ENCODE measurements at places on chromosomes 4 and X.

DNA sequence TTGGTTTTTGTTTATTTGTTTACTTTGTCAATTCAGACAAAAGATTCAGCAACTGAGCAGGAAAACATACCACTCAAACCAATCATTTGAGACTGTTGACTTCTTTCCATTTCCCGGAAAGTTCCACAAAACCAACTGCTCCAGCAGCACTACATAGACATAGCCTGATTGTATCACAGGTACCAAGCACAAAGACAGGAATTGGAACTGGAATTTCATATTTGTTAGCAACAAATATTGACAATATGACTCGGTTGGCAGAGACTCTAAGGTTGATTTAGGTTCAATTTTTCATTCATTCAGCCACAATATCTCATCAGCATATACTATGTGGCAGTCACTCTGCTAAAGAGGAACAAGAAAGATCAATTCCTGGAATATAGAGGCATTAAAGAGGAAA lies 364.0 kb downstream of the ZIC3 start:
- no peak for DNase-seq

GRCh38 chrX:39805825-39806224 lies 291.9 kb downstream of the BCOR start:
- no peak for DNase-seq

GRCh38 chr4:10151182-10151581 lies 34.6 kb upstream of the WDR1 start:
- DNase-seq: no peak

GRCh38 chrX:96693407-96693806 lies 8.8 kb downstream of the DIAPH2 start:
- no peak for DNase-seq

GRCh38 chr4:184387351-184387750 lies 87.0 kb downstream of the IRF2 start:
- no peak for DNase-seq

GRCh38 chr4:90876296-90876695 lies 749.1 kb downstream of the CCSER1 start:
- no peak for DNase-seq

GRCh38 chrX:23114241-23114640 lies 114.5 kb downstream of the DDX53 start:
- DNase-seq: no peak

GRCh38 chr4:71867598-71867997 lies 83.7 kb upstream of the GC start:
- DNase-seq: no peak

GRCh38 chr4:128663325-128663724 lies 146.2 kb upstream of the JADE1 start:
- DNase-seq: no peak

GRCh38 chrX:107684956-107685385 lies 56.7 kb downstream of the PRPS1 start:
- DNase-seq: no peak

- DNase-seq: no peak
Observed at GRCh38 chr4:107877361-107877760, 52.6 kb downstream of the SGMS2 start.

GRCh38 chr4:23754688-23755087 lies 135.2 kb downstream of the PPARGC1A start:
- no peak for DNase-seq

- DNase-seq: no peak
Observed at GRCh38 chr4:79917246-79917645, 155.8 kb downstream of the ANTXR2 start.

Data from stimulated activated CD4-positive, alpha-beta T cell treated with anti-CD3 and anti-CD28 coated beads, Interleukin-1b, Interleukin-23, amount 100 ng/mL, for 1 hour (primary cell).